ENCODE measurements at places on chromosomes 11 and 22.

GRCh38 chr11:46389450-46390330, 1.9 kb downstream of the CHRM4 start:
- peak; percentile 83 for DNase-seq

DNA sequence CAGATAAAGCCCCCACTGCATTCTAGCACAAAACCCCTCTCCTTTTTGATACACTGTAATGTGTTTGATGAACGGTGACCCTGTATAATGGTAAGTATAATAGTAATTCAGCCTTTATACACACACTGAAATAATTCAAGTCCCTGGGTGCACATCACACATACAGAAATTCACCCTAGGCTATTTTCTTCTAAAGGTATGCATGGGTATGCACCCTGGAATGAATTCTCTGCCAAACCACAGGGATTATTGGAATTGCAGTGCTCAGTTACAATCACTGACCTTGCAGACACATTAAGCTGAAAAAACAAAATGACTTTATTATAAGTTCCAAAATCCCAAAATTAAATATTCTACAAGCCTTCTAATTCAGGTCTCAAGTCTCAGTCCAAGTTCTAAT, 245.9 kb upstream of the FAT3 start:
- DNase-seq = no peak

DNA sequence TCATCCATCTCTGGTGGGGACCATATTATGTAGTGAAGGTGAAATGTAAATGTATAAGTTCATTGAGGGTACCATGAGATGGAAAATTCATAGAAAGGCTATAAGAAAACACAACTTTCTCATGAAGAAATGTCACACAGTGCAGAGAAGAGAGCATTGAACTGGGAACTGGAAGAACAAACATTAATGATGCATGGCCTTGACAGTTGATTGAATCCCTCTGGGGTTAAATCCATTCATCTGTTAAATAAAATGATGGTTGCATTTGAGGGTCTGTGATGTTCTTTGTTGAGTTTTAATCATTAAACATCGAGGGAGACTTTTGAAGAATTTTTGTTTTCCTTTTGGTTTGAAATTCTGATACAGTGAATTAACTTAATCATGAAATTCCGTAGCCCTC, 1401.4 kb downstream of the FAM181B start:
- DNase-seq = no peak

DNA sequence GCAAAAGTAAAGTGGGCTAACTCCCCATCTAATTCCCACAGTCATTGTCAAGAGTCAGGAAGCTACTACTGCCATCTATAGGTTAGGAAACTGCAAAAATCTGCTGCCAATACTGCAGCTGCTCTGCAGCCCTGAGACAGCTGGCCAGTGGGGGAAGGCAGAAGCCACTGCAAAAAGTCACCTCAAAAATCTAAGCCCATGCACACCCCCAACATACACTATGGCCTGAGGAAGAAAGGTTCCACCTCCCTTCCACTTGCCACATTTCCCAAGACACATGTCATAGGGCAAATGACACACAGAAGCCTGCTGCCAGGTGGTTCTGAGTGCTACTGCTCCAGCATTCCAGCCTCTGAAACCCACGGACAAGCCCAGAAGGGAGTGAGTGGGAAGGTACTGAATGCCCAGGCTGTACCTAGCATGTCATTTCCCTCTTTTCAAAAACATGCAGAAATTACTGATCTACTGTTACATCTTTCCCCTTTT, 36.9 kb downstream of the DGCR2 start:
- peak; percentile 56 for DNase-seq

GRCh38 chr11:72828692-72829101, 14.5 kb downstream of the ATG16L2 start:
- no peak for DNase-seq

DNA sequence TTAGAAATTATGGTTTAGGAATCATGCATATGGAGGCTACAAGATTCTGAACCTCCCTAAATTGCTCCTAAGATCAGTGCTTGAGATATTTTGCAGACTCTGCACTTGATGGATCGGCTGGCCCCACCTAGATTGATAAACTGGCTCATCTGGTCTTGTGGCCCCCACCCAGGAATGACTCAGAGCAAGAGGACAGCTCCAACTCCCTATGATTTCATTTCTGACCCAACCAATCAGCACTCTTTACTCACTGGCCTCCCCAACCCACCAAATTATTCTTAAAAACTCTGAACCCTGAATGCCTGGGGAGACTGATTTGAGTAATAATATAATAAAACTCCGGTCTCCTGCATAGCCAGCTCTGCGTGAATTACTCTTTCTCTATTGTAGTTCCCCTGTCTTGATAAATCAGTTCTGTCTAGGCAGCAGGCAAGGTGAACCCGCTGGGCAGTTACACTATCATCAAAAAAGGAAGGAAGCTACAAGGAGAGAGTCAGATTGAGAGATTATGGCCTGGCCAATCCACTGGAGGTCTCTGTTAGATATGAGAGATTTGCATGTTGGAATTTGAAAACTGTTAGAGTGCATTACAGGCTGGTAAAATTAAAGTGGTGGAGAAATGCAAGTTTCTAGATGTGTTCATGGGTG, 245.8 kb downstream of the CSNK2A3 start:
- DNase-seq = no peak

GRCh38 chr11:57251491-57252104, 14.5 kb upstream of the APLNR start:
- peak; percentile 28 for DNase-seq

DNA sequence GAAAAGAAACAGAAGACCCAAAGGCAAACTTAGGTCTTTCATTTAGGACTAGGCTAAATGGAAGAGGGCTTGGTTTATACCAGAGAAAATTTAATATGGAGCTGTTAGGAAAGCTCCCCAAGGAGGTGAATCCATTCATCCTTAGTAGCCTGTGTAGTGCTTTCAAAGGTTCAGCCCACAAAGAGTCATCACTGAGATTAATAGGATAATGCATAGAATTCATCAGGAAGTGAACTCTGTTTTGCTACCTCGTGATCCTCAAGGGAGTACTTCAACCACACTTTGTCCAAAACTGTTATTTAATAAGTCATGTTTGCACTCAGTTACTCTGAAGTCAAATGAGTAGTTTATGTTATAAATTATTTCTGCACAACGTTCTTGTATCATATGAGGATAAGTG, 43.3 kb upstream of the MMP7 start:
- no peak for DNase-seq

DNA sequence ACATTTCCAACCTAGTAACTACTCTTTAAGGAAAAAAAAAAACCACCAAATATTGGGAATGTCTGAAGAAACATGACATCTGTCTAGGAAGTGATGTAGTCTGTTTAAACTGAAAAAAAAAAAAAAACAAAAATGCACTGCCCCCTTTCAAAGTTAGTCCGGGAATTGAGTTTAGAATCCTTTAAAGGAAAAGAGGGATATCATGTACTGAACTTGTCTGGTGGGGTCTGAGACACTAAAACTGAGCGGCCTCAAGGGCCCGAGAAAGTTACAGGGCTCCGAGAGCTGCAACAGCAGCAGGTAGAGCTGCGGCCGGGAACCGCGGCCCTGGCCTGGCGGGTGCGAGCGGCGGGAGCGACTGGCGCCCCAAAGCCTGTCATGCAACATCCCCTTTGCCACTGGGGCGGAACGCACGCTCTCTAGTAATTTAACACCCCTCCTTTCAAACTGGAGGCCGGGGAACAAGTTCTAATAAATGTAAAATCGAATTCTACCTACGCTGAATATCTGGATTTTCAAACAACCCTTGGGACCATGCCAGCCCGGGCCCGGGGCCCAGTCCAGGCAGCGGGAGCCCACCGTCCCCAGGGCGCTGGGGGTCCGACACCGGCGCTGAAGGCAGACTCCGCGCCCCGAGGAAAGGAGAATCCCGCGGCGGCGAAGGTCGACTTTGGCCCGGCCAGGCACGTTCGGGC, 736 bp downstream of the RDX start:
- DNase-seq = peak; percentile 51

DNA sequence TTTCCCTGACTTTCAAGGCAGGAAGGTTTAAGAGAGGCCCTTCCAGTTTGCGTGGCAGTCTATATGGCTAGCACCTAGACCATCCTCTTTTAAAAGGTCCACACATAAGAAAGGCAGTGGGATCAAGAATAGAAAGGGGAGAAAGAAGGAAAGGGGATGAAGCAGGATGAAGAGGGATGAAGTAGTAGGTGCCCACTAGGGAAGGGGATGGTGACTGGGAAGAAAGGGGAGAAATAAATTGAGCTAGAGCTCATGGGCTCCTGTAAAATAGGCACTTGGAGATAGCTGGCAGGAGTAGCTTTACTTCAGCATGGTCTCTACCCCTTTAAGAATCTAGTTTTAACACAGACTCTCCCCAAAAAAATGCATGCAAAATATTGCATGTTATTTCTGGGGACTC, 41.5 kb downstream of the CADM1 start:
- DNase-seq = no peak

- no peak for DNase-seq
Measured at GRCh38 chr11:108135845-108136544, 14.6 kb downstream of the ACAT1 start.

DNA sequence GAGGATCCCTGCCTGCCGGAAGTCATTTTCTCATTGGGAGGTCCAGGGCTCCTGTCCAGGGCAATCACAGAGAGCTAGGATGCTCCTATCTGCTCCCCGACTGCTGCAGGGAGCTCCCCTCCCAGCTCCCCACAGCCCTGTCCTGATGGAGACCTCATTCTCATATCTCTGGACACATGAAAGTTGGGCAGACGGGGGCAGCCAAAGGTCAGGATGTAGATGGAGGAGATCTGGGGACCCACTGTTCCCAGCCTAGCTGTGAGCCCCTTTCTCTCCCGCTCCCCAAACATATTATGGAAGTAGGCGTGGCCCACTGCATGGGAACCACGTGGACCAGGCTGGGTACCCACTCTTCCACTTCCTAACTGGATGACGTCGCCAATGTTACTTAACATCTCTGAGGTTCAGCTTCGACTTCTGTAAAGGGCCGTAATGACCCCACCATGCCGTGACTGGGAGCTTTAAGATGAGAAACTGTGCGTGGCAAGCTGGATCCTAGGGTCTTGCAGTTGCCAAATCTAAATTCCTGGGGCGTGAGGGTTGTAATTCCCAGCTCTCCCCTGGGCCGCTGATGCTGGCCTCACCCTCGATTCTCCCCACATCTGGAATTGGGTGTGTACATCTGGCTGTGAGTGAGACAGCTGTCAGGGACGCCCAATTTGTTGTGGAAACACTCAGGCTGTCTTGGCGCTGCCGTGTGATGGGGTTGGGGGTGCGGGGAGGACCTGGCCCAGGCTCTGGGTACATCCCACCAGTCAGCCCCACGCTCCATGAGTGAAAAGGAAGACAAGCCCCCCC, 1.8 kb downstream of the CDC42EP2 start:
- no peak for DNase-seq

DNA sequence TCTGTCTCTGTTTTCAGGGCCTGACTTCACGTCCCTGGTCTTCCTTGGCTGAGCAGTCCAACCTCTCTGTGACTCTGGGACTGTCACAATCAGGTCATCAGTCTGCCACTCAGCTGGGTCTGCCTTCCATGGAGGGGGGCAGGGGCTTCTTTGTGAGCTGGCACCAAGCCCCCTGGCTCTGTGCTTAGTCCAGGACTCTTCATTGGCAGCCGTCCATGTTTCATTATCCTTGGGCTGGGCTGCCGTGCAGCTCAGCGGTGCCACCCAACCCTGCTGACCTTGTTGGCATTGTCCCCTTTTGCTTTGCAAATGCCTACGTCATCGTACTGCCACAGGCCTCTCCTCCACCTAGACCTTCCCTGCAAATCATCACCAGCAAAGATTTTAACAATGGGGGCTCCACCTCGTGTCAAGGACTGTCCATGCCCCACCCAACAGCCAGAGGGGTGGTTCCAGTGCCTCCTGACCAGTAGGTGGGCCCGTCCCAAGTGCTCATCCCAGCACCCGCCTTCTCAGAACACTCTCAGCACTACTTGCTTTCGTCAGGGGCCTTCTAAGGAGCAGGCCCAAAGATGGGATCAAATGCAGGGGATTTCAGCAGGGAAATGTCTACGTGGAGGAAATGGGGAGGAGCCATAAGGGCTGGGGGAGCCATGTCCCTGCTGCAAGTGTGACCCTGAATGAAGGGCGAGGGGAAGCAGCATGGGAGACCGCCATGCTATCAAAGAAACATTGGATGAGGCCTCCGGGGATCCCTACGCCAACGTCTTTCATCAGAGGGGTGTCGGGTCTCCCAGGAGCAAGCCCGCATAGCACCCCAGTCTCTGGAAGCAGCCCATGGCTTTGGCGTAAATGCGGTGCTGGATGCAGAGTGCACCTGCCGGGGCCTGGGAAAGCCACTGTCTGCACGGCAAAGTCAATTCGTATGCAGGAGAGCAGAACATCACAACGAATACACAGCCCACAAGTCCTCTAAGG, 18.2 kb downstream of the KRTAP5-6 start:
- no peak for DNase-seq

DNA sequence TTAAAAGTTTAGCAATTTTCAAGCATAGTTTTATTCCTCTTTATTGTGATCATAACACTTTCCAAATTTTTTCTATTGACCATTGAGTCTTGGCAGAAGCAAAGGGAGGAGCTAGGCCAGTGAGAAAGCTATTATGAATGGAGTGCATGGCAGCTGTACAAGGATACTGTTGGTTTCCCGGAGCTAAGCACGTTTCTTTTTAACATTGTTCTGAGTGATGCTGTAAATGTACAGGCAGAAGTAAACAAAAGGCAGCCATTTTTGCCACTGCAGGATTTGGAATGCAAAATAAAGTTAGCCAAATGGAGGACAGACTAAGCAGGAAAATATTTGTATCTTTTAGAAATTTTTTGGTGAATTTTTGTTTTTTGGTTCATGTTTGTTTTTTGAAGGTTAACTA, 16.2 kb downstream of the CBL start:
- DNase-seq = no peak

GRCh38 chr22:20909543-20910303, 7.5 kb upstream of the CRKL start:
- DNase-seq = no peak

GRCh38 chr11:45997599-45997998, 75.1 kb downstream of the LARGE2 start:
- DNase-seq = no peak

GRCh38 chr22:49725516-49725915, 102.2 kb downstream of the BRD1 start:
- no peak for DNase-seq

Data from NCI-H82 (cell line).